NCI-H2081 (cell line): ENCODE measurements at places on chromosomes 5 and 9.

DNA sequence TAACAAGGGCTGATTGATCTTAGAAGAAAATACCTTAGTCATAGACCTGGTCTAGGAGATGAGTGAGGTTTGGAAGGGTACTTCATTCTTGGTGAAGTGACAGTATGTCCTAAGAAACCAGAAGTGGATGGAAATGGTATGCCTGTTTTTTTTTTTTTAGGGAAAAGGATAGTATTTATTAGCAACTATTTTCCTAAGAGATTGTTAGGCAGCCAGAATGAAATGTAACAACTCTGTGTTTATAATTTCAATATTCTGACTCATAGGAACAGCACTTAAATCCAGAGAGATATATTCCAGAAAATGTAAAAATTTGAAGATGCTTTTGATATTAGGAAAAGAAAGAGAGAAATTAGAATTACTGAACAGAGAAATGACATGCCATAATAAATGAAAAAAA, 21.2 kb upstream of the ARL14EPL start:
- DNase-seq, result no peak

DNA sequence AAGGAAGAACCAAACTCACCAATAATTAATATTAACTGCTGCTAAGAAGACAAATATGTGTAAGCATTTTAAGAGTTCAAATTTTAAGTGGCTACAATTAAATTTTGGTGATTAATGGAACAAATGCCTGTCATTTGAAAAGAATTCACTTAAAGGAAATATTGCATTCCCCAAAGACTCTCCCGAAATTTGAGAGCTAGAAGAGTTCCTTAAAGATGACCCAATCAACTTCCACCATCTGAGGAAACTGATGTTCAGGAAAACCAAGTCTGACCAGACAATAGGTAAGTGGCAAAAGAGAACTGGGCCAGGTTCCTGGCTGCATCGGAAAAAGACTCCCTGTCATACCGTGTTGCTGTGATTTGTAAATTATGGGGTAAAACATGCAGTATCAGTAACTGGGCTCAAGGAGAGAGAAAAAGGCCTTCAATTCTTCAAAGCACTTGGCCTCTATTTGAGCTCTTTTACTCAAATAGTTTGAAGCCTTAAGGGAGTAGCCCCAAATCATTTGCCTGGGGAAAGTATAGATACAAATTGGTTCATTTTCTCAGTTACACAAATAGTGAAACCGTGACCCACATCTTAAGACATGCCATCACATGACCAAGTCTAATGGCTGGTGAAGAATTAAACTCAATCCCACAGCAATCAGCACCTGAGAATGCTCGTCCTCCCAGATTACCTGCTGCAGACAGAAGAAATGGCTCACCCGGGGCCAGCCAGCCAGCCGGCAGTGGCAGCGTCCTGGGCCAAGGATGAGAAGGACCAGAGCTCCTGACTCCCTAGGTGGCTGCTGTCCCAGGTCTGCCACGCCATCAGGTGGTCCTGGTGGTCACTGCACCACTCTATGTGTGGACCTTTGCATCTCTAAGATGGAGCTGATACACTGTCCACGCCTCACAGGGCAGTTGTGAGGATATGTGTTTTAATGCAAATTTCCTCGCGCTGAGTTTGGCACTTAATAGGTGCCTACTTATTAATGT, 162.9 kb downstream of the TTLL11 start:
- no peak for DNase-seq

DNA sequence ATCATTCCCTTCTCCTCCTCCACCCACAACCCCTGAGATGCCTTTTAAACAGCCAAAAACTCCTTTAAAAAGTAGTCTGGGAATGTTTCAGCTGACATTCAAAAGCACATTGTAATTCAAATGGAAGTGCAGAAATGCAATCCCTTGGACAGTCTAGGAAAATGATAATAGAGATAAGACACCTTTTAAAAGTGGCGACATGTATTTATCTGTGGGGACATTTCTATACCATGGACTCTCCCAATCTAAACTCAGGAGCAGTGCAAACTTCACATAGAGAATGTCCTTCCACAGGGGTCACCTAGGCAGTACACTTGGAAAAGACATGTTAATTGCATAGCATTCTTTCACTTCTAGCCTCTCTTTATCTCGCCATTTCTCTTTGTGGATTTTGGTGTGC, 33.0 kb downstream of the TRIM32 start:
- DNase-seq, result no peak

DNA sequence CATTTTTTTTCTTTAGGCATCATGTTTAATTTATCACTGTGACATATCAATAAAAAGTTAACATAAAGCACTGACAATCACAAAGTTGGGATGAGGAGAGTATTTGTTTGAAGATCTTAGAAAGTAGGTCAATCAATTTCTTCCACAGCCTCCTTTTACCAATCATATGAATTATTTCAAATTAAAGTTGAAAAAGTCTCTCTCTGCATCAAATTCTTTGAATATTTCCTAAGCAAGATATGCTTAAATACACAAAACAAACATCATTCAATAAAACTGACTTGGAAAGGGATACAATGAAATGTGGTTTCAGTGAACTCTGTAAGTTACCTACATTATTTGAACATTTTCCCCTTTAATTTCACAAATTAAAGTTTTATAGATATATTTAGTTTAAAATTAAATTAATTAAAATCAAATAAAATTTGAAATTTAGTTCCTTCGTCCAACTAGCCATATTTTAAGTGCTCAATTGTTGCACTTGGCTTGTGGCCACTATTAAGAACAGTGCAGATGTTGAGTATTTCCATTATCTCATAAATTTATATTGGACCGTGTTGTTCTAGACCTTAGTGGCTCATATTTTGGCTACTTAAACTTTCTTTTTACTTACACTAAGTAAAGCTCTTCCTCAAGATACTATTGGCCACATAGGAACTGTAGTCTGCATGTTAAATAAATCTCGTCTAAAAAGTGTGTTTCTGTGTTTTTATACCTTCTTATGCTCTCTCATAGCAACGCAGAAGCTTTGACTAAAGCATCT, 949.7 kb upstream of the NUDT12 start:
- no peak for DNase-seq

- no peak for DNase-seq
Measured at GRCh38 chr5:136062366-136063274, 33.8 kb downstream of the TGFBI start.

DNA sequence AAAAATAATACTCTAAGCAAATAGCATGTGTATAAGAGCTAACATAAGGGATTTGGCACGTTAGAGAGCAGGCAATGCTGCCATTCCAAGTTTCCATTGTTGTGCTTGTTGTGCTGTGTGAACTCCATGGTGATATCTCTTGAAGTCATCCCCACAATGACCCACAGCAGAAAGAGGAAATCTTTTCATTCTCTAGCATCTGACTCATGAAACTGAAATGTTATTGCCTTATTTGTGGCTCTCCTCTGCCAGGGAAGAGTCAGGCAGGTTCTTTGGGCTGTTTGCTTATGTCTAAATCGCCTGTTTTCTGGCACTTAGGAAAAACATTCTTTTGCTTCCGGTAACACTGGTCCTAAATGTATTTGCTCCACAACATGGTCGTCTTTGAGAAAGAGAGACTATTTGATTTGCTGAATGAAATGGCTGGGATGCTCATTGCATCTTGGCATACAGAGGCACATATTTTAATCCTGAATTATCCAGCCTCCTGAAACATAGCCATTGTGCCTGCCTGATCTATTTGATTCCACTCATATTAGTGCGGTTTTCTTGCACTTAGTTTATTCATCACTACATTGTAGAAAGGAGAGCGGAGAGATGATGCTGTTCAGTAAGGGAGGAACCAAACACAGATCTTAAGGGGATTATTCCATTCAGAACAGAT, 188.8 kb downstream of the CSNK1G3 start:
- no peak for DNase-seq

DNA sequence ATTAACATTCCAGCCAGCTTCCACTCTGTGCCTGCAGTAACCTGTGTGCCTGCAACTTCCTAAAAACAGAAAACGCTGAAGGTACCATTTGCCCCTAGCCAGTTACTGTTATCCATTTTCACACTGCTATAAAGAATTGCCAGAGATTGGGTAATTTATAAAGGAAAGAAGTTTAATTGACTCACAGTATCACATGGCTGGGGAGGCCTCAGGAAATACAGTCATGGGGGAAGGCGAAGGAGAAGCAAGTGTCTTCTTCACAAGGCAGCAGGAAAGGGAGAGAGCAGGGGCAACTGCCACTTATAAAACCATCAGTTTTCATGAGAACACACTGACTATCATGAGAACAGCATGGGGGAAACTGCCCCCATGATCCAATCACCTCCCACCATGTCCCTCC, 31.2 kb downstream of the PTCD2 start:
- DNase-seq, result no peak

DNA sequence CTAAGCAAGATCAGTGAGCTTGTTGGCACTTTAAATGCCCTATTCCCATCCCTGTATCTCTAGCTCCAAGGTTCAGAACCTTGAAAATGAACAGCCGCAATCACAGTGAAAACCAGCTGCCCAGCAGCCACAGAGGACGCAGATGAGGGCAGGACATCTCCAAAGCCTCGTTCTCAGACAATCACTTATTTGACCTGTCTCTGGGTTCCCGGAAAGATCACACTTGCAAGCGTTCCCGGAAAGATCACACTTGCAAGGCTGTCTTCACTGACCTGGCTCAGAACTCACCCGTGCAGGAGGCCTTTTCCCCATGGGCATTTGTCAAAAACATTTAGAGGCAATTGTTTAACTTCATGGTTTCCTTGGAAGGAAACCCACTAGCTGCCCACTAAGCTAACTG, 25.7 kb downstream of the IPPK start:
- DNase-seq, result no peak

DNA sequence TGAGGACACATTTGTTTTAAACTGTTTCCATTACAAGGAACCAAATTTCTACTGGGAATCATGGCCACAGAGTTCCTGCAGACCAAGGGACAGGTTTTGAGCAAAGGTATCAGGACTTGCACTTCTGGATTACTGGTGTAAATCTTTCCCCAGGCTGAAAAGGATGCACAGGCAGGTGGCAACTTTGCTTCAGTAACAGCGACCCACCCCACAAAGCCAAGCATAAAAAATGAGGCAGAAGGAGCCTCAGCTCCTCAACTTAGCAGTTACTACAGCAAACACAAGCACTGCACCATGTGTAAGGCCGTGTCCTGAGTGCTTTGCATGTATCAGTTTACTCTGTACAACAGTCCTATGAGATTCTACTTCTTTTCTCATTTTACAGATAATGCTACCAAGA, 251.9 kb downstream of the EBF1 start:
- no peak for DNase-seq

GRCh38 chr9:34547960-34548611, 25.3 kb upstream of the ENHO start:
- DNase-seq, result peak; percentile 47

DNA sequence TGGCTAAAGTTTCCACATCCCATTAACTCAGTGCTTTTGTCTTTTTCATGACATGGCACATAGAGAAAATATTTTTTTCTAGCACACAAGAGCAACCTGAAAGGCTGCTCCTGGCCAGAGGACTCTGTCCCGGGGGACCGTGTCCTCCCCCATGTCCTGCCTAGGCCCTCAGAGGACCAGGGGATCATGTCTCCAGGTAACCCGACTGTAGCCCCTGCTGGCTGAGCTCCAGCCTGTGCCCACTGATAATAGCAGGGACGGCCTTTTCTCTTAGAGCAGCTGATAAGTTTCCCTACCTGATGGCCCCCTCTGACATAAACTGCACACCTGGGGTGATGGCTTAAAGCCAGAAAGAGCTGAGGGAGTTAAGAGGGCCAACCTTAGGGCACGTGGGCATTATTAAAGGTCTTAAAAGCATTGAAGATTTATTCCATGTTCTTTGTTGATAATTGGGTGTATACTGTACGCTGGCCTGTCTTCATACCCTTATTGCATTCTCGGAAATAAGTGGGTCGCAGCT, 5.9 kb downstream of the HDHD3 start:
- DNase-seq, result peak; percentile 18

DNA sequence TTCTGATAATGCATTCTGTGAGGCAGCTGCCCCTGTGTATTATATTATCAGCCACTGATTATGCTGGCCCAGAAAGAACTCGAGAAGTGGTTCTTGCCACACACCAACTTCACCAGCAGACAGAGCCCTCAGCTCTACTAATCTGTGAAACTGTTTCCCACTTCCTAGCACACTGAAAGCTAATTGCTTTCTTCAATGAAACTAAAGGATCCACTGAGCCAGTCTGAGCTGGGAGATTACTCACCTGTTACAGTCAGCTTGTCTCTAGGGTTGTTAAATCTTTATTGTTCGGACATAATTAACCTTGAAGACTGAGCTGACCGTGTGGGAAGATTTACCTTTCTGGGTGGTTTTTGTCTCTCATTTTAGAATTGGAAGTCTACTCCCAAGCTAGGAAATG, 263.2 kb downstream of the KCTD16 start:
- peak; percentile 9 for DNase-seq

- peak; percentile 18 for DNase-seq
Measured at GRCh38 chr5:113612060-113612496, 98.6 kb downstream of the YTHDC2 start.

- no peak for DNase-seq
Measured at GRCh38 chr9:137159105-137160053, 10.5 kb downstream of the LRRC26 start.

- DNase-seq, result no peak
Measured at GRCh38 chr9:12699529-12699928, 6.3 kb downstream of the TYRP1 start.

GRCh38 chr5:142716963-142717362, 31.1 kb upstream of the FGF1 start:
- peak; percentile 2 for DNase-seq

- DNase-seq, result no peak
Measured at GRCh38 chr9:10566848-10567247, 46.0 kb downstream of the PTPRD start.

DNA sequence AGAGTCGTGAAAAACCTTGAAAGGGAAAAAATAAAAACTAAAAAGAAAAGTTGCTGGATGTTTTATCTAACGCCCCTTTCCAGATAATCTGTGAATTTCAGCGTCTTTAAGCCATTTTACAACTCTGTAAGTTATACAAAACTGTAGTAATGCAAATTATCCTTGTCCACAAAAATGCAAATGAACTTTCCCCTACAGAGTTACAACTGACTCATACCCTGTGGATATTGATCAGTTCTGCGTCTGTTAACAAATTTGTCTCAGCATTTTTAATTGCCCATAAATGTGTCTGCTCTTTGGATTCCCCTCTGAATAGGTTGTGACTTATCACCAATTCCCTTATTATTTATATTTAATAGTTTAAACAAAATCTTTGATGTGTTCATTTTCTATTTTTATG, 105.9 kb upstream of the PRLR start:
- no peak for DNase-seq

DNA sequence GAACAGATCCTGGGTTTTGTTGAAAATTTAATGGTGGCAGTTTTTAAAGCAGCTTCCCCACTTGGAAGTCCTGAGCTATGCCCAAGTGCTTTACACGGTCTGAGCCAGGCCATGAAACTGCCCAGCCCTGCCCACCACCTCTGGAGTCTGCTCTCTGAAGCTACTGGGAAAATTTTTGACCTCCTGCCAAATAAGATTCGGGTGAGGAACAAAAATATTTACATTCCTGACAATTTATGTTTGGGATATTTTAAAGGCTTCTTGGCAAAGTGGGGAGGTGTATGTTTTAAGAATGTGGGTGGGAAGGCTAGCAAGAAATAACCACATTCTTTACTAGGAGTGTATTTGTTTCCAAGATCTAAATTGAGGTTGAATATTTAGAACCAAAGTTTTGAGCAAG, 50.0 kb downstream of the HACD4 start:
- DNase-seq, result no peak
